ENCODE measurements at places on chromosomes 7 and 10.

DNA sequence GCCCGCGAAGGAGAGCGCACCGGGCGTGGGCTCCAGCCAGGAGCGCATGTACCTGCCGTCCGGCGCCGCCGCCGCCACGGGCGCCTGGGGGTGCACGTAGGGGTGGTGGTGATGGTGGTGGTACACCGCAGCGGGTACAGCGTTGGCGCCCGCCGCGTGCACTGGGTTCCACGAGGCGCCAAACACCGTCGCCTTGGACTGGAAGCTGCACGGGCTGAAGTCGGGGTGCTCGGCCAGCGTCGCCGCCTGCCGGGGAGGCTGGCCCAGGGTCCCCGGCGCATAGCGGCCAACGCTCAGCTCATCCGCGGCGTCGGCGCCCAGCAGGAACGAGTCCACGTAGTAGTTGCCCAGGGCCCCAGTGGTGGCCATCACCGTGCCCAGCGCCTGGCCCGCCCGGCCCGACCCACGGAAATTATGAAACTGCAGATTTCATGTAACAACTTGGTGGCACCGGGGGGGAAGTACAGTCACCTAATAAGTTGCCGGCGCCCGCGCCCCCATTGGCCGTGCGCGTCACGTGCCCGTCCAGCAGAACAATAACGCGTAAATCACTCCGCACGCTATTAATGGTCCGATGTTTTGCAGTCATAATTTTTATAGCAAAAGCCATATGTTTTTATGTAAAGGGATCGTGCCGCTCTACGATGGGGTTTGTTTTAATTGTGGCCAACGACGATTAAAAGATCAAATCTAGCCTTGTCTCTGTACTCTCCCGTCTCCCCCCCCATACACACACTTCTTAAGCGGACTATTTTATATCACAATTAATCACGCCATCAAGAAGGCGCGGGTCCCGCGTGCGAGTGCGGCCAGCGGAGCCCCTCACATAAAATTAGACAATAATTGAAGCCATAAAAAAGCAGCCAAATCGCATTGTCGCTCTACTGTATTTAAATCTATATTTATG is at the start of gene HOXA9:
Gene HOXA9, minus strand, starts transcription at position 449 of the 907 bp plus-strand sequence. Its CDS starts 80 bp downstream, at position 369.
- DNase-seq: no peak

DNA sequence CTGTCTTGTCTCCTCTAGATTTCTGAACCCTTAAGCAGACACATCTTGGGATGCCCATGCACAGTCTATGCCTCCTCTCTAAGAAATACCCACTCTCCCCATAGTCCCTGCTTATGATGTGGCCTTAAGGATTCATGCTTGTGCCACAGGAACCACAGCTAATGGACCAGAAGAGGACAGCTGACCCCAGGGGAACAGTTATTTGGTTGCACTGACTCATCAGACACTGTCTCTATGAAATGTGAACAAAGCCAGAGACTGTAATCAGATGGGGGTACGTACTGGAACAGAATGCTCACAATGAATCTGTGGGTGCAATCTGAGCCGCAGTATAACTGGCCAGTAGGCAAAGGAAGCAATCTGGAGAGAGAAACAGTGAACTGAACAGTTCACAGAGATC is 121.9 kb downstream of the USP6NL start:
- DNase-seq: no peak

DNA sequence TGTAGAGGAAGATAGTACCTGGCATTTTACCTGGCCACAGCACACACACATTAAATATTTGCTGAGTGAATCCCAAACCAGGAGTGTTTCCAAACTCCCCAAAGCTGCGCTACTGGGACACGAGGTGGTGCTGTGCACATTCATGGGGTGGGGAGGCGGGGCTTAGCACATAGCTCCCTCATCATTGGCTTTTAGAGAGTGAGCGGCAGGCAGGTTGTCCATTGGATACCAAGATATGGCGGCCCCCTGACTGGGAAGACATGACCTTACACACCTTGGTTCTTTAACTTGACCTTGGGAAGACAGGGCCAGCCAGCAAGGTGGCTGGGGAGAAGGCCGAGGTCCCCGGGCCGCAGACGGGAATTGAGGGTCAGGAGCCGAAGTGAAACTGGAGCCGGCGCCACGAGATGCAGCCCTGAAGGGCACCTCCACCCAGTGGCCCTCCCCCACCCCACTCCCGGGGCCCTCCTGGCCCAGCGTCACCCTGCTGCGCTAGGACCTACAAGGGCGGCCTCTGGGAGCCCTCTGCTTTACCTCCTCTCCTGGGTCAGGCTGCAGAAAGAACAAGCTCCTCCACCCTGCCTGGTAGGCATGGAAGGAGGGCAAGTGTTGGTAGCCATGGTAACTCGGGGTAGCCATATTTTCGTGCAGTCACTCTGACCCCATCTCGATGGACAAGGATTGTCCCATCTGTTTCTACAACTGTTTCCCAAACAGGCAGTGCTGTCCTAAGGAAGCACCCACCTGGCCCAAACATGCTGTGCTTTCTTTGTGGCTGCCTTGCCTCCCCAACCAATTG is 24.0 kb downstream of the TMEM176A start:
- DNase-seq: no peak

DNA sequence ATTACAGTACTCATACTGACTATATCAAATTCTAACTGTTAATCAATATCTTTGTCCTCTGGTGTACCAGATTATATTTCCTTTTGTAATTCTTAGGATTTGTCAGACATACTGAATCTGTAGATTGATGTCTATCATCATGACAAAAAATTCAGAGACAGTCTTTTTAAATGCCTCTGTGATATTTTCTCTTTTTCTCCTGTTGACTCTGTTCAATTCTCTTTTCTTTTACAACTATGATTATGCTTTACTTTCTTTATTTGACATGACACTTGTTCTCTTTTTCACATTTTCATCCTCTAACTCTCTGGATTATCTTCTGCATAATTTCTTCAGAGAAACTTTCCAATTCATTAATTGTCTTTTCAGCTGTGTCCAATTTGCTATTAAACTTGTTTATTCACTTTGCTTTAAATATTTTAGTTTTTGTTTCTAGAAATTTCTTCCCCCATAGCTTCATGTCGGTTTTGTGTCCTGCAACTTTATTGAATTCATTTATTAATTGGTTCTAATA is 153.6 kb downstream of the PFKFB3 start:
- DNase-seq: no peak

- DNase-seq: no peak
Observed at GRCh38 chr7:78496096-78496630, 697.6 kb downstream of the PHTF2 start.

GRCh38 chr7:49821181-49821580 is 47.7 kb downstream of the VWC2 start:
- no peak for DNase-seq

DNA sequence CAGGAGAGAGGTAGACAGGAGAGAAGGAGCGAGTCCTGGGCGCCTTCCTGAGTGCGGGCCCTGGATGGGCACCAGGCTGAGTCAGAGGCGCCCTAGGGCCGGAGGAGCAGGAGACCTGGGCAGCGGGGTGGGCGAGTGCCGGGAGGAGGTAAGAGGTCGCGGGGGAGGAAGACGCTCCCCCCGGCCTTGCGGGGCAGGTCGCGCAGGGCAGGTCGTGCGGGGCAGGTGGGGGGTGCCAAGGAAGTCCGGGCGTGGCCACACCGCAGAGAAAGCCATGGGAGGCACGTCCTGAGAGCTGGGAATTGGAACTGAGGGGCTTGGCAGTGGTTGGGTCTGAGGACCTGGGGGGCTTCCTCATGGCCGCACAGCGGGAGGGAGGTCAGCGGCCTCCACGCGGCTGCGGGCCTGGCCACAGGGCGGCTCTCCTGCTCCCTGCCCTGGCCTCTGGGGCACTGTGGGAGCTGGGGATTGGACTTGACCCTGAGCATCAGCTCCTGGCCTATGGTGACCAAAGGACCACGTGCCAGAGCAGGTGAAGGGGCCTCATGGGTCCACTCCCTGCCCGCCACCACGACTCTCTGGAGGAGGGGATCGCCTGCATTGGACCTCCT is 935 bp downstream of the MMP21 start:
- no peak for DNase-seq

DNA sequence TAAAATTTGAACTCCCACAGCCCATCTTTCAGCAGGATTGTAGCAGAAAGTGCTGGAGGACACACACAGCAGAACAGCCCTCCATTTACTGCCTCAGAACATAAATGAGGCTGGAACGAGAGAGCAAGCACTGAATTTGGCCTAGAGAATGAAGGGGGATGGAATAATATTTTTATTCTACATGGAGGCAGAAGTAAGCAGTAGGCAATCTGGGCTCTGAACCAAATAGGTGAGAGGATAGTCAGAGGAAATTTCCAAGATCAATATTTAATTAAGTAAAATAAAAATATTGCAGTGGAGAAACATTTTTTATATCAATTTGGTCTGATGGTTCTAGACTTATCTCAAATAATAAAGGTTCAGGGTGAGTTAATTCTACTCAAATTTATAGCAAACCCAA is 29.2 kb upstream of the TSPAN13 start:
- no peak for DNase-seq

- peak; percentile 2 for DNase-seq
Observed at GRCh38 chr7:121872831-121873288, at the start of gene PTPRZ1. Gene PTPRZ1, plus strand, starts transcription at chr7:121873161. Its CDS starts 339 bp downstream, at chr7:121873500.

GRCh38 chr7:57308631-57309408 is 141.2 kb upstream of the ZNF716 start:
- DNase-seq: no peak

DNA sequence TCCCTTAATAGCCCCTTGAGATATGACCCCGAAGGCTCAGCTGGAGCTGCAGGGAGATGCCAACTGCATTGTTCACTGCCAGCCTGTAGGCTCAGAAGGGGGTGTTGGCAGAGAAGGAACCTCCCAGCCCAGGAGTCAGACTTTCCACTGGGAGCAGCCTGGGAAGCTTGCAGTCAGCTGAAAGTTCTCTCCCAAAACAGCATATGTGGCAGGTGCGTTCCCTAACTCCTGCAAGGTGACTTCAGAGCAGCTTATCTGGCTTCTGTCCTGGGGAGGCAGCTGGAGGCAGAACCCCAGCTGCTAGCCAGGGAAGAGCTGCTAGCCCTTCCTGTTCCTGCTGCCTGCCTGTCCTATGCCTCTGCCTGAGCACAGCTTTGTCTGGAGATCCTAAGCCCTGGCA is 8.1 kb downstream of the SFTPA2 start:
- DNase-seq: no peak

DNA sequence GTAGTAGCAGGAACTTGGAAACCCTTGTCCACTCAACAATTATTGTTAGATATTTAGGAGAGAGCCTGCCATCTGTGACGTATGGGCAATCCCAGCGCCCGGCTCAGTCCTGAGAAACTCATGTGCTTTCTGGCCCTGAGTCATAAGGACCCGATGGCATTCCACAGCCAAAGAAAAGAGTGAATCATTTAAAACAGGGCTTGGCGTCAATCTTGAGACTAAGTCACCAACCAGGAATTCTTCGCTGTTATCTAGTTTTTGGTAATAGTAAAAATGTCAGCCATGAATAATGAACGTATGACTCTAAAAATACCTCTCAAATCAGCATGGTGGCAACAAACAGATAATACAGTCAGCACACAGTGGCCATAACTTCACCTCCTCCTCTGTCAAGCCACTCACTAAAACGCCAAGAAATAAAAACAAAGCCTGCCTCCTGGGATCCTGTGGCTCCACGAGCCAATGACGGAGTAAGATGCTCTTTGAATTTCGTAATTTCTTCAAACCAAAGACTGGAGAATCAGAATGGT is 140.8 kb downstream of the ADAM12 start:
- no peak for DNase-seq

- DNase-seq: no peak
Observed at GRCh38 chr10:49410365-49411074, 14.6 kb upstream of the DRGX start.

DNA sequence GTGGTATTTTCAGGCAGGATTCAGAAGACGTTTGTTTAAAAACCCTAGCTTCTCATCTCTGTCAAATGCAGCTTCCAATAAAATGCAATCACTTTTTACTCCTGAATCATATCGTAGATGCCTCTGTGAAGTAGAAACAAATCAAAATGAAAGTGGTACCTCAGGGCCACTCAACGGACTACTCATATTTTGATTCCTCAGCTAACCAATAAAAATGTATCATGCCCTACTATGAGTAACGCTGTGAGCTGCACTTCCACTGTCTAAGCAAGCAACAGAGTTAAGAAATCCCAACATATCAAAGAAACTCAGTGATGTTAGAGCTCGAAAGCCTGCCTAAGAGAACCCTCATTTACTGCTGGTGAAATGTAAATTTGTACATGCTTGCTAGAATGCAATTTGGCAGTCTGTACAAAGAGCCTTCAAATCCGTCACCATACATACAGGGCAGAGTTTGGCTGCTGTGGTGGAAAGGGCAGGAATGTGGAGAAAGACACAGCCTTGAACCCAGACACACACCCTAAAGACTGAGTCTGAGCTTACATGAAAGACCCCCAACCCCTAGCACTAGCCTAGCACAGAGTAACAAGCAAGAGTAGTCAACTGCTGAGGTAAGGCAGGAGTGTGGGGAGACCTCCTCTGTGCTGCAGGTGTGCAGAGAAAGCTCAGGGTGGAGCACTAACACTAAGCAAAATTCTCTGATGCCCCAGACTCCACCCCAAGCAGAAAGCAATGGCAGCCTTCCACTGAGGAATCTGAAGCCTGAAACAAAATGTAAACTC is 151.5 kb downstream of the ANK3 start:
- DNase-seq: no peak

- no peak for DNase-seq
Observed at GRCh38 chr7:46146454-46147255, 225.6 kb upstream of the IGFBP3 start.

GRCh38 chr7:155761162-155761561 is 51.1 kb downstream of the SHH start:
- no peak for DNase-seq

GRCh38 chr10:26879744-26880143 is 19.0 kb upstream of the ABI1 start:
- DNase-seq: no peak

GRCh38 chr7:117043108-117043825 is 90.0 kb downstream of the ST7 start:
- no peak for DNase-seq

- DNase-seq: no peak
Observed at GRCh38 chr10:110389255-110389654, 84.5 kb upstream of the SMNDC1 start.

DNA sequence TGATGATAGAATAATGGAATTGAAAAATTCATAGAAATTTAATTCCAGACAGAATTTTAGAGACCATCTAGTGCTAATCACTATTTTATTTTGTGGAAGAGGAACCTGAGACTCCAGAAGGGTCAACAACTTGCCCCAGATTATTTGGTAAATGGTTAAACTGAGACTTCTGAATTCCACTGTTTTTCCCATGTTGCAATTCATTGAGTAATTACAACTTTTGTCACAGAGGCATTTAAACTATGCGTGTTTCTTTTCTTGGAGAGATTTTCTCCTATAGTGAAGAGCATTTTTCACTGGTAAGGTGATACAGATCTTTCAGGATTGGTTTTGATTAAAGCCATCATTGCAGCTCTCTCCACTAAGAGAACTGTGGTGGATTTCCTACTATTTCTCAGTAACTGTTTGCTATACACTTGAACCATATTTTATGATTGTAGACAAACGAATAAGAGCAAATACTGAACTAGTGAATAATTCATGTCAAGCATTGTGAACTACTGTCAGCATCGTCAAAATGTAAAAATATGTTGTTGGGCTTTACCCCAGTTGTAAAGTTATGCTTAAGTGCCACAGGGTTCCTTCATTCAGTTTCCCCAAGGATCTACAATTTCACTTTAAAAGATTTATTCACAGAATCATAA is 26.5 kb downstream of the LRGUK start:
- DNase-seq: no peak
